ENCODE measurements at places on chromosomes 16 and 17.

- peak; percentile 88 for DNase-seq
These were observed 31.0 kb downstream of the HASPIN start for GRCh38 chr17:3754458-3755334.

DNA sequence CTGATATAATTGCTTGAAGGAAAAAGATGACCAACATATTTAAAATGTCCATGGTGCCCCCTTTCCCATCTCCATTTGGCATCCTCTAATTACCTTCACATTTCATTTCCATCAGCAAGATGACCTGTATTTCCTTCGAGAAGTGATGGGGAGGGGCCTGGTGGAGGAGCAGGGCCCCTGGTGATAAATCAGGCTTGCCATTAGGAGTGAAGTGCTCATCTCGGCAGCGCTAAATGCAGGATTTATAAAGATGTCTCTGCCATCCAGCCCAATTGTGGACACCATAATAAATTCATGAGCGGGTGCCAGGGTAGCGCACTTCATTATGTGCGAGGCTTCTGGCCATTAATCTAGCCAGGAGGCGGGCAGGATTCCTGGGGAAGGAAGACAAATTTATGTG is 101.5 kb upstream of the IRX6 start:
- no peak for DNase-seq

- DNase-seq, result no peak
These were observed 35.7 kb upstream of the C16orf78 start for GRCh38 chr16:49337814-49338350.

- no peak for DNase-seq
These were observed 809.5 kb upstream of the GOT2 start for GRCh38 chr16:59543641-59544040.

DNA sequence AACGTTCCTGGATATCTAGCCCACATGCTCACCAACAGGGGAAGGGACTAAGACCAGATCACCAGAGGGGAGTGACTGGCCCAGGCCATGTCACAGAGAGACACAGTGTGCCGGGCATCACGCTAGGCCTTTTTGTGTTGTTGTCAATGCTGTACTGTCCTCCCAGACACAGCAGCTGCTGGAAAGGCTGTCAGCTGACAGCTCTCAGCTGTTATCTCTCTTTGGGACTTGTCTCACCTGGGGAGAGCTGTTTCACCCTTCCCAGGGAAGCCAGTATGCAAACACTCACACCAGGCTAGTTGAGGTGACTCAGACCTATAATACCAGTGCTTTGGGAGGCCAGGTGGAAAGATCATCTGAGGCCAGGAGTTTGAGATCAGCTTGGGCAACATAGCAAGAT is 19.4 kb downstream of the UNC45B start:
- no peak for DNase-seq

DNA sequence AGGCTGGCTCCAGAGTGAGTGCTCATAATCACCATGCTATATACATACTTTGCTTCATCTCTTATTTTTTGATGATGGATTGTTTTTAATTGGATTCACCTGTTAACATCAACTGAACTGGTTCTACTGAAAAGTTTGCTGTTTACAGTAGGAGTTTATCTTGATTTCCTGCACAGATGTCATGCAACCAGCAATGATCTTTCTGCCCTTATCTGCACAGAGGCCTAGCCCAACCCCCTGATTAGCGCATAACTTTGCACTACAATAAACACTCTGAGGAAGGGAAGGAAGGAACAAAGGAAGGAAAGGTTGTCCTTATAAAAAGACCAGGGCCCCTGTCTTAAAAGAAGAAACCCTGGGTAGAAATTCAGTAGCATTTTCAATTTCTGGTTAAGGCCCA is 152.9 kb downstream of the RGS9 start:
- no peak for DNase-seq

- no peak for DNase-seq
These were observed 114.3 kb downstream of the MGAT5B start for GRCh38 chr17:76982408-76983074.

DNA sequence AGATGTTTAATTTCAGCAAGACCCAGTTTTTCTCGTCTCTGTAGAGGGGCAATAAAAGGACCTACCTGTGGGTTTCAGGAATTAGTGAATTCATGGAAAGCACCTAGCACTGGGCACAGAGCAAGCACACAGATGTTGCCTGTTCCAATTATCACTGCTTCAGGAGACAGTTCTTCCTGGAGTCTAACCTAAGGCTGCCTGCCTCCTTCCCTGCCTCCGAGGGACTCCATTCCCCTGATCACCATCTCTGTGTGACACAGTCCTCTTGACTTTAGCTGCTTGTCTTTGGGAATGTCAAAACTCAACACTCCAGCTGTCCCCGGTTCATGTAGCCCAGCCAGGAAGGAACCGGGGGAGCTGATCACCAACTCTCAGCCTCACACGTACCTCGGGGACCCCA is 474.9 kb downstream of the SLC39A11 start:
- no peak for DNase-seq

GRCh38 chr16:642189-643049 is 791 bp downstream of the MCRIP2 start:
- peak; percentile 61 for DNase-seq

- DNase-seq, result no peak
These were observed 5.3 kb upstream of the HSF5 start for GRCh38 chr17:58493506-58493905.

DNA sequence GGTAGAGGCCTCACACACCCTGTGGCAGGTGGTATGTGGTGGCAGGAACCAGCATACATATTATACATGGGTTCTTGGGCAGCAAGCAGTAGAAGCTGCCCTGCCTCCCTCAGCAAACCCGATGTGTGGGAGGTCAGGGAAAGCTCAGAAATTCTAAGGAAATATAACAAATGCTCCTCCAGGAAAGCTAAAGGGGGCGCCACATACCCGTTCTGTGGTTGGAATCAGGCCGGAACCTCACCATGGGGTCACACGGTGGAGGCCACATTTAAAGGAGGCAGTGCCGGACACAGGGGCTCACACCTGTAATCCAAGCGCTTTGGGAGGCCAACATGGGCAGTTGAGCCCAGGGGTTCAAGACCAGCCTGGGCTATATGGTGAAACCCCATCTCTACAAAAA is 12.4 kb upstream of the KATNB1 start:
- DNase-seq, result no peak

- DNase-seq, result peak; percentile 39
These were observed 1.2 kb downstream of the ZACN start for GRCh38 chr17:76079956-76080767.

DNA sequence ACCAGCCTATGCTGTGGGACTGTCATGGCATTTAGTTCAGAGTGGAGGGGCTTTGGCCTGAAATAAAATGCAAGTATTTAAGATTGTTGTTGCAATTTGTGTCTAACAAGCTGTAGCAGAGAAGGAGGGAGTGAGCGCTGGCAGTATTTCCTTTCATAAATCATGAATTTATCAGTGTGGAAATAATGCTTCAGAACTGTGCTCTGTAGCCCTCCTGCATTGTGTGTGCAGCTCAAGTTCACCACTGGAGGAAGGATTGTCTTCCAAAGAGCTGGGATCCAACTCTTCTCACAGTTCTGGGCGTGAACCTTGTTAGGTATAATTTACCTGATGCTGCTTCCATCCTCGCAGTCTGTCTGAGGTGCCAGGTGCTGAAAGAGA is 15.1 kb downstream of the SNX11 start:
- DNase-seq, result no peak

DNA sequence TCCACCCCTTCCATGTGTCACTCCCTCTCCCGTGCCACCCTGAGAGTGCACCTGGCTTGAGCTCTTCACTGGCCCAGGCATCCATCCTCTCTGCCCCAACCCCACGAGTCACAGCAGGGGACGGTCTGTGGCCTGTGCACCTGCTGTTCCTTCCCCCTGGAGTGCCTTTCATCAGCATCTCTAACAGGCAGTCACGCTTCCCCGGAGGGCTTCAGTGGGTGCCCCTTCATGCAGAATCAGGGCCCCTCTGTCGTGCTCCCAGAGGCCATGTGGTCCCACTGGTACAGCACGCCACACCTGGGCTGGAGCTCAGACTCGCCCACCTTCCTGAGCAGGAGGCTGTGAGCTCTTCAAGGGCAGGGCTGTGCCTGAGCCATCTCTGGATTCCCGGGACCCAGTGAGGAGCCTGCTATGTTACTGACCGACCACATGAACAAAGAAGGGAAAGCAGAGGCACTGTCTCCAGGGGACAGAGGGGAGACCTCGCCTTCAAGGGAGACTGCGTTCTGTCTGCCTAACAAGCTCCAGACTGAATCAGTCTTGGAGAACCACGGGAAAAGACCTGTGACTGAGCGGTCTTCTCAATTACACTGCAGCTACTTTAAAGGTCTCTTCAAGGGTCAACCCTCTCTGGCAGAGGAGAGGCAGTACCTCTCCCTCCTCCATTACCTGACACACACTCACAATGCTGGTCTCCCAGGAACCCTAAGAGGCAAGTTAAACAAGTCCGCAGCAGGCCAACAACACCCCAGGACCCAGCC is 78.8 kb upstream of the DOC2B start:
- no peak for DNase-seq

- no peak for DNase-seq
These were observed 145.2 kb downstream of the MYO1D start for GRCh38 chr17:32731556-32732295.

DNA sequence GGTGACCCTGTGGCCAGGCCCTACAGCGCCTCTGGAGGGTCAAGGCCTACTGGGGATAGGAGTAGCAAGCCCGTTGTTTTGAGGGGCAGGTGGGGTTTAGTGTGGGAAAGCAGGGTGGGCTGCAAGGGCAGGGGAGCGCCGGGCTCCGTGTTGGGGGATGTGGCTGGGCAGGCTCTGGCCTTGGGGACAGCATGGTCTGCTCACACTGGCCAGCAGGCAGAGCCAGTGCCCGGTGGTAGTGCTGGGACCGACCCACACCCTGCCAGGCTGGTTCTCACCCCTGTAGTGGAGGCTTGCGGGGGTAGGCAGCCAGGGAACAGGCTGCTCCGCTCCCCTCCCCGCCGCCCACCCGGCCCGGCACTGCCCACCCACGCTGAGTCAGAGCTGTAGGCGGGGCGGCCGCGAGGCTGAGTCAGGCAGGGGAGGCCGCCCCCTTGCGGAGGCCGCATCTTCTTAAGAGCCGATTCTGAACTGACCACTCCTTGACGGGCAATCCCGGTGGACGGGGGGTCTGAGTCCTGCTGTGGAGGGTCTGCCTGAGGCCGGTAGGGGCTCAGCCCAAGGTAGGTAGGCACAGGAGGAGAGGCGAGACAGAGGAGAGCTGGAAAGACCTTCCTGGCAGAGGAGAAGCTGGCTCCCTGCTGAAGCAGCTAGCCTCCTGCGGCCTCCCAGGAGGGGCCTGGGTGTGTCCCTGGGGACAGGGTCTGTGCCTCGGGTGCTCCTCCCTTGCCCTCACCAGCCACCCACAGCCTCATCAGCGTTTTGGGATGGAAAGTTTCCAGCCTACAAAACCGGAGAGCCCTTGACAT is 62.4 kb downstream of the BAIAP2 start:
- peak; percentile 88 for DNase-seq

GRCh38 chr16:56334761-56335160 is 90.6 kb downstream of the AMFR start:
- no peak for DNase-seq

- DNase-seq, result no peak
These were observed 107.1 kb downstream of the MYO1D start for GRCh38 chr17:32769846-32770245.

- no peak for DNase-seq
These were observed 28.1 kb downstream of the WFDC1 start for GRCh38 chr16:84322749-84323148.

- no peak for DNase-seq
These were observed 1.6 kb downstream of the KIF22 start for GRCh38 chr16:29791845-29792807.
